IPS DF 19.7 (cell line): ENCODE measurements at places on chromosomes 1 and 21.

DNA sequence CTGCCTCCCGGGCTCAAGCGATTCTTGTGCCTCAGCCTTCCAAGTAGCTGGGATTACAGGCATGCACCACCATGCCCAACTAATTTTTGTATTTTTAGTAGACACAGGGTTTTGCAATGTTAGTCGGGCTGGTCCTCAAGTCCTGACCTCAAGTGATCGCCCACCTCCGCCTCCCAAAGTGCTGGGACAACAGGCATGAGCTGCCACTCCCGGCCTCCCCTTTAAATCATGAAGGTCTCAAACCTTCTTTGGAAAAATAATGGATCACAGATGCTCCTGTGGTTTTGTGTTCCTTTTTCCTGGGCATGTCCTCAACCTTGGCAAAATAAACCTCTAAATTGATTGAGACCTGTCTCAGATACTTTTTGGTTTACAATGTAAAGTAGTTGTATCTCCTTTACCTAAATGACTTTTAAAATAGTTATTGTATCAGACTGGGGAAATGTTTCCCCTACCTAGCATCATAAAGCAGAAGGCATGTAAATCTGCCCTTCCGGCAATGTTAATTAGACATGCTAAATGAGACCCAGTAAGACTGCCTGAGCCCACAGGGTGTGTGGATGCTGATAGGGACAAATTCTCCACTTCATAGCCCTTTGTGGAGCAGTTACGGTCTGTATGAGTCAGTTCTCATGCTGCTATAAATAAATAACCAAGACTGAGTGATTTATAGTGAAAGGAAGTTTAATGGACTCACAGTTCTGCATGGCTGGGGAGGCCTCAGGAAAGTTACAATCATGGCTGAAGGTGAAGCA is 27.8 kb downstream of the CBR1 start:
- no peak for DNase-seq

GRCh38 chr1:198890214-198890930 is 251.5 kb downstream of the PTPRC start:
- DNase-seq, result no peak

- DNase-seq, result no peak
Measured at GRCh38 chr1:38123356-38124135, 77.0 kb upstream of the POU3F1 start.

- no peak for DNase-seq
Measured at GRCh38 chr21:15051644-15052458, 12.9 kb downstream of the NRIP1 start.

DNA sequence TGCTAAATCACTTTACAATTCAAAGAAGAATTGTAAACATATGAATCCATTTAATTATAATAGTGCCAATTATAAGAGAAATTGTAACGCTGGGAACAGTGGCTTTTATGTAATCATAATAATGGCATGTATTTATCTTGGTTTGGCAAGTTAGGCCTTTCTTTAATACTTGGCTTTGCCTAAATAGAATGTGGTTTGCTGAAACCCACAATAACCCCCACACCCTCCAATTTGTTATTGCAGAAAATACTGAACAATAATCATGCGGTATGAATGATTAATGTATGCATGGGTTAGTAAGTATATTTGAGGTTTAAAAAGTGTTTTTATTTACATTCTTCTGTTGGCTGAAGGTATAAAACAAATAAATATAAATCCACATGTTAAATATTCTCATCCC is 138.2 kb downstream of the NFIA start:
- no peak for DNase-seq

GRCh38 chr1:147717706-147718097 is 42.7 kb downstream of the GJA5 start:
- no peak for DNase-seq

DNA sequence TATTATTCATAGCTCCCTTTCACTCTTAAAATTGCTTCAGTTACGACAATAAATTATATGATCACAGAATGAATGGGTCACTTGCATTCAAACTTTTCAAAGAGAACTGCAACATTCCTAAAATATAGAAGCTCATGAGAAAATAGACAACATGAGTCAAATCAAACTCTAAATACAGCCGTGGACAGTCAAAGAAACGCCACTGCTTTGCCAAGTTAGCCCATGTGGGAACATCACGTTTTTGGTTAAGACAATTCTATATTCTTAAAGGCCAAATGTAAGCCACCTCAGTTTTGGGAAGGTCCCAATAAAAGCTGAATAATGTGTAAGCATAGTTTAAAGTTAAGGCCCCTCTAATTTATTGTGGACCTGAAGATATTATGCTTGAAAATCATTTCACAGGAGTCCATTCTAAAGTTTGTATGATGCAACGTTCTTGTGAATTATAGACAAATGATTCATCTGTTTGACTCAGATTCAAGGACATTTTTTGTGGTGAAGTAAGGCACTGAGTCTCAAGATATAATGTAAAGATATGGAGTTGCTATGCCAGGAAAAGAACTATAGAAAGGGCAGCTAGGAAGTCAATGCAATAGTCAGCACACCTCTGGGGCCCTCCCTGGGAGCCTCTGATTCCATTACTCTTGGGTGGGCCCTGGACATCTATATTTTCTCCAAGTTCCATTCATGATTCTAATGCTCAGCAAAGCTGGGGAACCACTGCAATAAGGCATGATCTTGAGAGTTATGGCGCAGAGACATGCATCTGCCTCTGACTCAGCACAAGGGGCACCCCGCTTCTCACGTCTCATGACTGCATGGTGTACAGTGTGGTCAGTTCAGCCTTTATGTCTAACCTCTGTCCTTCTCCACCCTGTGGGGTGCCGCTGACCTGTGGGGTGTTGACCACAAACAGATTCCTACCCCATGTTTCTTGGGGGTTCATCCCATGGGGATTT is 33.9 kb downstream of the ETS2 start:
- DNase-seq, result no peak

DNA sequence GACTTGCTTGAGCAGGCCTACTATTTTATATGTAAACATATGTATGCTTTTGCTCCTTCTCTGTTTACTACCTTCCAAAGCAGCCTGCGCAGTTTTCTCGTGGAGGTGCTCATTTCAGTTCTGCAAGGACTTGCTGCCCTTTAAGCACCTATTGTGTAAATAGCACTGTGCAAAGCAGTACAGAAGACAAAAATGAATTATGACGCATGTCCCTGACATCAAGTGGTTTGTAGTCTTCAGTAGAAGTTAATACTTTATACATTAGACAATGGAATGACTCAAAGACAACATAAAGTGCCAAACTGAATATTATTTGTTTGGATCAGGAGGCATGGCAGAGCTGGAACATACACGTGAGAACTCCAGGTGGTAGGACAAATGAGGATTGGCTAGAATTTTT is 611.7 kb downstream of the LMO4 start:
- no peak for DNase-seq

DNA sequence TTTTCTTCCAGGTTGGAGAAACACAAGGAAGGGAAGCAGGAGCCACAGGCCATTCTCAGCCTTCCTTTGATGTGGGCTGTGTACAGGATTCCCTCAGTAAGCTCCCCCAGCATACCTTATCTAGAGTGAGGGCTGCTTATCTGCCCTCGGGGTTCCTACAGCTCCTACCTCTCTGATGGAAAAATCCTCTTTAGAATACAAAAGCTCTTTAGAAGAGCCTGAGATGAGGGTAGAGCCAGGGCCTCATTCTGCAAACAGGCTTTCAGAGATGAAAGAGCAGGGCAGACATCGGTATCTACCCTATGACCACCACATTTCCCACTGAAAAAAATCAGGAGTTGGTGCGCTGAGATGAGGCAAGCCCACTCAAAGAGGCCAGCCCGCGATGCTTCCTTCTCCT is 85.1 kb downstream of the PLPP3 start:
- DNase-seq, result no peak

DNA sequence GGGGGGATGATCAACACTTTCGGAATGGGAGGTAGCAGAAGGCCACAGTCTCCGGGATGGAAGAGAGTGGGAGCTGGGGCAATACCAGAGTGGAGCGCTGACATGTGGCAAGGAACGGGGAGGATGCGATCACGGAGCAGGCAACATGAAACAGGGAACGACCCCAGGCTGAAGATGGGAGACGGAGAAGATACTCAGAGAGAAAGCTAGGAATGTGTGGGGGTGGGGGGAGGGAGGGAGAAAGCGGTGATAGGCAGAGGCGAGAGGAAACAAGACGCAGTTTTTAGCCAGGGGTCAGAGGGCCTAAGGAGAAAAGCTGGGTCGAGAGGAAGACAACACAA is 577 bp downstream of the RAB3GAP2 start:
- no peak for DNase-seq

DNA sequence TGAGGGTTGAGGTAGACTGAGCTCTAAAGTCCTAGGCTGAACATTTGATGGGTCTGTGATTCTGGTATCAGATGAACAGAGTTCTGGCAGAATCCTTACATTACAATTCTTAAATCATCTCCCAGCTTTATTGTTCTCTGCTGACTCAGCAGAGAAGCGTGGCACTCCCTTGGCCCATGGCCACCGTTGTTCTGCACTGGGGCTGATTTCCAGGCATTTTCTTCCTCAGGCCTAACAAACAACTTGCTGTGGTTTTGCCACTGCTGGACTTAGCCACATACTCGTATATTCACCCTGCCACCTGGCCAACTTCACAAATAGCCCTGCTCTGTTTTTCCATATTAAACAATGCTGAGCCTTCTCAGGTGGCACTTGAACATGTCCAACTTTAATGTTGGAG is 223.2 kb downstream of the TNR start:
- DNase-seq, result no peak

DNA sequence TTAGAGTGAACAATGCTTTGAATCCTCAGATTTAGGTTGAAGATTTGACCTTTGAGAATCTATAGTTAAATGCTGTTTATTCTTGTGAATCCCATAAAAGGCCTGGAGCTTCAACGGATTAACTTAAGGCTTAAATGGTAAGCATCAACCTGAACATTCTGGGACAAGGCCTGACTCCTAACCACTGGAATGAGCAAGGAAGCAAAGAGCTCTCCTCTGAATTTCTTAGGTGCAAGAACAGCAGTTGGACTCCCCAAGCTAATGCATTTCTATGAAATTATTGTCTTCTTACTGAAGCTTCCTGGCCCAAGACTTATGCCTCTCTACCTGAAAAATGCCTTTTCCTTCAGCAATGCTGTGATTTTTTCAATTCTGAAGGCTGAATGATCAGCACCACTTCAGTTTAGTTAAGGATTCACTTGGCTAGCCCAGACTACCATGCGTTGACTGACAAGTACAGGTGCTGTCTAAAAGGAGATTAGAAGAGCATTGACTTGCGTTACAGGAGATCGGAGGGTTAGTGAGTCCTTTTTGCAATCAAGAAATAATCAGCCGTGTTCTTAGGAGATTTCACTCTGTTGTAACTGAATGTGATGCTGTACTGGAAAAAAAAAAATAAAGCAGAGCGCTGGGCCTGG is 178.5 kb downstream of the ZC3H11B start:
- no peak for DNase-seq

DNA sequence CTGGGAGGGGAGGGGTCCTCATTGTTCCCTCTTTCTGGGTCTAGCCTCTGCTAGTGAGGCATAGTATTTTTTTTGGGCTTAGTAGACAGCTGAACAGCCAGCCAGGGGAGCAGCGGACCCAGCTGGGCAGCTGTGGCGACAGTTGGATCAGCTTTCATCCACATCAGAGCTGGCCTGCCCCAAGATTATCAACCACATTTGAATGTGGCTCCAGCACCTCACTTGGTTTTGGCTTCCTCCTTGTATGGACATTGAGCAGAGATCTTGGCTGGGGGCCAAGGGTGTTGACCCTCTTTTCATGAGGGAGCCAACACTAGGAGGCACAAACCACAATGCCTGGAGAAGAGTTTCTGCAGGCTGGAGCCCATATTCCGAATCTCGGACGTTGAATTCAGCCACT is 25.0 kb downstream of the WNT4 start:
- DNase-seq, result no peak

DNA sequence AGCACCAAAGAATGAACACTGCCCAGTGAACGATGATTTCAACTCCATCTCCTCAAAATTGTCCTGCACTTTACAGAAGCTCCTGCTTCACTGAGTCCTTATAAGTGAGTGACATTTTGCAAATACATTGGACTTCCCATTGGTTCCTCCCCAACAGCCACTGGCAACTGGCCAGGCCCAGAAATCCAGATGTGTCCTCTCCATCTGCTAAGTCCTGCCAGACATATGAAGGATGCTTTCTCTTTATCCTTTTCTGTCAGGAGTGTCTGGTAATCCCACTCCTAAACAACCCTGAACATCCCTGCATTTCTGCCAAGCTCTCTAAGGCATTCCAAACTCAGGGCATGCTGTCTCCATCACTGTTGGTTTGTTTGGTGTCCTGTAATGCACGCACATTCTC is 271.8 kb downstream of the RRAGC start:
- no peak for DNase-seq

- DNase-seq, result no peak
Measured at GRCh38 chr1:64981601-64982533, 15.5 kb upstream of the JAK1 start.

GRCh38 chr1:224339442-224340033 is 9.6 kb upstream of the NVL start:
- DNase-seq, result no peak

- no peak for DNase-seq
Measured at GRCh38 chr1:86991549-86992186, 77.2 kb downstream of the HS2ST1 start.

- no peak for DNase-seq
Measured at GRCh38 chr1:64136752-64137411, 66.5 kb upstream of the UBE2U start.

DNA sequence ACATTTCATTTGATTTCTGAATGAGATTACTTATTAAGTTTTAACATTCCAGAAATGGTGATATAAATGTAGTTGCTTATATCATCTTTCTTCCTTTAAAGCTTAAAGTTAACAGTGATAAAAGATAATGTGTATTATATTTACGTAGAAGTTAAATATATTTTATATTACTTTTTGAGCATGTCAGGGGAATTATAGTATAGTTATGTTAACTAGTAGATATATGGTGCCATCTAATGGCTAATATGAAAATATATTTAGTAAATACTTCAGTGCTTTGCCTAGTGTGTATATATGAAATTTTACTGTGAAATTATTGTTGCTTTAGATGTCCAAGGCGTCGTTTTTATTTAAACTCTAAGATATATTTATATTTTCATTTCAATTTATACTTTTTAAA is 51.5 kb downstream of the SYT14 start:
- no peak for DNase-seq

DNA sequence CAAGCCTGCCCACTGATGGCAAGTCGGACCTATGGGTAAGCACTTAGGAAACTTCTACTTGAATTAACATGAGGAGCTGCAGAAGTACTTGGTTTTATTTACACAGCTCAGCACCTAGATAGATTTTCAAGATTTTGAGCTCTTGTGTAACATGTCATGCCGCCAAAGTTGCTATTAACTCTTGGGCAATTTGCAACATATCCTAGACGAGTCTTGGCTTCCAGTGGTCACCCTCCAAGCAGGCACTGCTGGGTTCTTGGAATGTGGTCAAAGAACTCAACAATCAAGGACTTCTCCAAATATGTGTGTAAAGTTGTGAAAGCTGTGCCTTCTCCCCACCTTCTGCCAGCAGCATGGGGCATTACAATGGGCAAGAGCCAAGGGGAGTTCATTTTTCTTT is 17.8 kb upstream of the GUCA2B start:
- DNase-seq, result no peak
